ENCODE measurements at places on chromosomes 4 and X. TPM values are rescaled to one million over a fixed set of nuclear protein-coding genes. Genes with fewer than 3 reads are reported as not detected.

The PDCL2 gene
- not detected for total RNA-seq

The ANXA3 gene
- total RNA-seq = 5.3 TPM

- DNase-seq = no peak
Observed at GRCh38 chrX:73182502-73183114, 32.0 kb downstream of the NAP1L2 start.

DNA sequence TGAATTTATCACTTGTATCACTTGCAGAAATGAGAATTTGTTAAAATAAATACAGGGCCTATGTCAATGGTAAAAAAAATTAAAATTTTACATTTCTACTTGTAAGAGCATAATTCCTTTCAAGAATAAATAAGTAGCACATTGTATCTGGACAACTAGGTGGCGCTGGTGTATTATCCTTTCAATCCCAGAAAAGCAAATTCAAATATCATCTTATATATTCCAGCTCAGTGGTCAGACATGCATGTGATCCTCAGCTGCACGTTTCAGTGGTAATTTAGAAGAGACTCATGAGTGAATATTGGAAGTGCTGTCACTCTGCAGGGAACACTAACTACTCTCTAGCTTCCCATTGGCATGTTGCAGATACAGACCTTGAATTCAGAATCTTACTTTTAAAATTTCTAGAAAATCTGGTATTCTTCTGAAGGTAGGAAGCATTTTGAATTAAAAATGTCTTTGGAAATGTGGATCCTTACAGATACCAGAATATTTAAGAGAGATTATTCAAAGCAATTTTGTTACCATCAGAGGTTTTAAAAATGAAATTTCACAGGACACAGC lies 1414.7 kb upstream of the TENM3 start:
- DNase-seq = no peak

DNA sequence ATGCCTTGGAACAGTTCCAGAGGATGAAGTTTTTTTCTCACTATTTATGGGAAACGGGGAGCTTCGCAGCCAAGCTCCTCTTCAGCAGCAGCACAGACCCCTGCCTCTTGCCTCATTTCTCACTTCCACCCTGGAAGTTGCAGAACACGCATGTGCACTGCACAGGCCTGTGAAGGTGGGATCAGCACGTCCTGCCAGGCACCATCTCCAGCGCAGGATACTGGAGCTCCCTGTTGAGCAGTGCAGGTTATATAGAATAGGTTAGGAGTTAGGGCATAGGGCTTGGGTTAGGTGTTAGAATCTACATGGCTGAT lies 110.1 kb upstream of the CENPE start:
- no peak for DNase-seq

DNA sequence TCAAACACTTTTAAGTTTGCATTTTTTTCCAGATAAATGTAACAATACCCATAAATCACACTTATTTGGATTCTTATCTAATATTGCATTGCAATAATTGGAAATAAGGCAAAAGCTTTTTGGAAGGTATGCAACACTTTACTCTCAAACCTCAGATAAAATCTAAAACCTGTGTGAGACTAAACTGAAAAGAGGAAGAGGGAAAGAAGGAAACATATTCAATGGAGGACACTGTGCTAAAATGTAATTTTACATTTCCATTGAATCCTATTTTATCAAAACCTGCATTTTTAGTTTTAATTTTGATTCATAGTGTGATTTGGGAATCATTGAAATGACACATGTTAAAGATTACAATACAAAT lies 99.4 kb downstream of the HPGD start:
- no peak for DNase-seq

DNA sequence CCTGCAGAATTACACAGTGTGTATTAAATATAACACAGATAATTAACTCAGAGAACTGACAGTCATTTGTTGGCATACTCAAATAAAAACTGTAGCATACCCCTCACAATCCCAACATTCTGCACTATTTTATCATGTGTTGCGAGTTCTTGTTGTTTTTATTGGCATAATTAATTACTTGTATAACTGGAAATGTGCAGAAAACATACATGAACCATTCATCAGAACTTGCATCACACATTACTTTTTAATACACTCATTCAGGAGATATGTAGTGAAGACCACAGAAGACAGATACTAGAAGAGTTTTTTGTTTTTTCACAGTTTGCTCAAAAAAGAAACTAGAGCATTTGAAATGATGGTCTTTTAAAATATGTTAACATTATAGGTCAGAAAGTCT lies 74.6 kb upstream of the NEIL3 start:
- no peak for DNase-seq
